ENCODE measurements at places on chromosomes 1 and 21.
A peak's percentile ranks its signal among the peaks of the same experiment; 100 is the strongest.

DNA sequence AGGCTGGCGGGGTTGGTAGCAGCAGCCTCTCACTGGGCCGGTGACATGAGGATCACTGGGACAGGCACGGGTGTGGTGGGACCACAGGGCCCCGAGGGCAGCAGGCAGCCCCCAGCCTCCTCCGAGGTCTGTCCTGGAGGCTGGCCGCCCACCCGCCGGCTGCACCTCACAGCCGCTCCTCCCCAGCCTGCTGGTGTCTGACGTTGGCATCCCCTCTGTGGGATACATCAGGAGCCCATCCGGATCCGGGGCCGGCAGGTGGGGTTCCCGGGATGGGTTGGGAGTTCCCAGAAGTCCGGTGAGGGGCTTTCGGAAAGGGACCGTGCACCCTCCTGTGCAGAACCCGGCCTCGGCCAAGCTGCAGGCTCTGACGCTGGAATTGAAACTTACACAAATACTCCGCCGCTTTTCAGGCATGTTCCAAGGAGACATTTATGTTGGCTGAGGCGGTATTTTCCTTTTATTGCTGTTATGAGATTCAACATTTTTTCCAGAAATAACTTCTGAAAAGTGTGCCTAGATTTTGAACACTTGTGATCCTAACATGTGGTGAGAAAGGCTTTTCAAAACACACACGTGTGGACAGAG, 142.1 kb upstream of the ARHGEF16 start:
- DNase-seq, result no peak

- no peak for DNase-seq
Measured at GRCh38 chr1:178934546-178934945, 63.7 kb upstream of the ANGPTL1 start.

DNA sequence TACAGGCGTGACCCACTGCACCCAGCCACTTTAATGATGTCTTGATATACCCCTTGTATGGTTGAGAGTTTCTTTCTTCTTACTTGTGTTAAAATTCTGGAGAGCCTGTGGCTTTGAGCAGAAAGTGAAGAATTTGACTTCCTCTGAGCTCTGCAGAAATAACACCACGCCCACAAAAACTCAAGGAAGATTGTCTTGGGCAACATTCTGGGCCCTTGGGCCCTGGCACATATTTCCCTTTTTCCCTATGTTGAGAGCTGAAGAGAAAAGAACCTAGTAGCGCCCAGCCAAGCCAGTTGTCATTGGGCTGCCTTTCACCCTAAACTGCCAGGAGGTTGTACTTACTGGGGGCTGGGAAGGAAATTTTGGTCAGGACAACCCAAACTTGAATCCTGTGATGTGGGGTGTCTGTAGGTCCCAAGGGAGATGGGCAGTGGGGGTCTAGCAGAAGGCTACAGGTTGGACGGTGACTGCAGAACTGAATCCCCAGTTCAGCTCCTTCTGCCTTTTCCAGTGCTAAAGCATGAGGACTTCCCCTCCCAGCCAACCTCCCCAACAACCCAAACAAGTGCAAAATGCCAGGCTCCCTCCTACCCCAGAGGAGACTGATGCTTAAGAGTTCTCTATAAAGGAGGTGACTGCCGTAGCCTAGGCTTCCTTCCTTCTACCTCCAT, 11.7 kb upstream of the SNAPIN start:
- DNase-seq, result no peak

DNA sequence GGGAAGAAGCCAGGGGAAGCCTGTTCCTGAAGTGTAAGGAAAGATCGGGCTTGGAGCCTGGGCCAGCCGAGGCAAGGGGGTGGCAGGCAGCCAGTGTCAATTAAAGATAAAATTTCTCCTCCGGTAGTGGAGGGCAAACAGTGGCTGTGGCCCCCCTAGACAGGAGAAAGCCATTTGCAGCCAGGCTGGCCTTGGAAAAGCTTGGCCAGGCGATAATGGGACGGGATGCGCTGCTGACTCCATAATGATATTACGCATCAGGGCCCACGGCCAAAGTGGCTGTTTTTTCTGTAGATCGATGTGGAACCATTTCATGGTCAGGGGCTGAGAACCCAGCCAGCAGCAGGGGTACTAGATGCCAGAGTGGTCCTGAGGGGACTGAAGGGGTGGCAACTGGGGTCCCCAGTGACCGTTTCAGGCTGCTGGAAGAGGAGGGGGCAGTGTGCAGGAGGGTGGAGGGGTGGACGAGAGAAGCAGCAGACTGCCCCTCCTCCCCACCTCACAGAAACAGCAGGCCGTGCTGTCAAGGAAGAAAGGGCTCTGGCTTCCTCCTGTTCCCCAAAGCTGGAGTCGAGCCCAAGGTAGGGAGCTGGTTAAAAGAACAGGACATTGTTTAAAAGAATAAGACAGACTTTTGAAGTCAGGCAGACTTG, 25.2 kb downstream of the KCNC4 start:
- DNase-seq, result no peak

- DNase-seq, result no peak
Measured at GRCh38 chr1:106954661-106955229, 101.7 kb upstream of the PRMT6 start.

- no peak for DNase-seq
Measured at GRCh38 chr1:200542162-200542561, 78.4 kb downstream of the KIF14 start.

GRCh38 chr1:29171521-29171920, 10.2 kb downstream of the SRSF4 start:
- DNase-seq, result no peak

DNA sequence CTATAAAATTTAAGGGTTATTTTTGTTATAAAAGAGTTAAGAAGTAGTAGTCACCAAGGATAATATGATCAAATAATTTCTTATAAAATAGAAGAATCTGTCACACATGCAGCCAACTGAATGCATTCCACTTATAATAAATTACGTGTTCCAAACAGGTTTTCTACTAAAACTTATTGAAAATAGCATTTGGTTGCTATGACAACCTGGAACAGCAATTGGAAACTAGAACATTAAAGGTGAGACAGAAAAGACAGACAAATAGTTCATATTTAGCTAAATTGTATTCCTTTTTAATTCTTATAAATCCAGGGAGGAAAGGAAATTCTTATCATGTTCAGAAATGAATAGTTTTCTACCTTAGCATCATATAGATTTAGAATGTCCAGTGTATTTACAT, 9.1 kb upstream of the CHODL start:
- DNase-seq, result no peak

DNA sequence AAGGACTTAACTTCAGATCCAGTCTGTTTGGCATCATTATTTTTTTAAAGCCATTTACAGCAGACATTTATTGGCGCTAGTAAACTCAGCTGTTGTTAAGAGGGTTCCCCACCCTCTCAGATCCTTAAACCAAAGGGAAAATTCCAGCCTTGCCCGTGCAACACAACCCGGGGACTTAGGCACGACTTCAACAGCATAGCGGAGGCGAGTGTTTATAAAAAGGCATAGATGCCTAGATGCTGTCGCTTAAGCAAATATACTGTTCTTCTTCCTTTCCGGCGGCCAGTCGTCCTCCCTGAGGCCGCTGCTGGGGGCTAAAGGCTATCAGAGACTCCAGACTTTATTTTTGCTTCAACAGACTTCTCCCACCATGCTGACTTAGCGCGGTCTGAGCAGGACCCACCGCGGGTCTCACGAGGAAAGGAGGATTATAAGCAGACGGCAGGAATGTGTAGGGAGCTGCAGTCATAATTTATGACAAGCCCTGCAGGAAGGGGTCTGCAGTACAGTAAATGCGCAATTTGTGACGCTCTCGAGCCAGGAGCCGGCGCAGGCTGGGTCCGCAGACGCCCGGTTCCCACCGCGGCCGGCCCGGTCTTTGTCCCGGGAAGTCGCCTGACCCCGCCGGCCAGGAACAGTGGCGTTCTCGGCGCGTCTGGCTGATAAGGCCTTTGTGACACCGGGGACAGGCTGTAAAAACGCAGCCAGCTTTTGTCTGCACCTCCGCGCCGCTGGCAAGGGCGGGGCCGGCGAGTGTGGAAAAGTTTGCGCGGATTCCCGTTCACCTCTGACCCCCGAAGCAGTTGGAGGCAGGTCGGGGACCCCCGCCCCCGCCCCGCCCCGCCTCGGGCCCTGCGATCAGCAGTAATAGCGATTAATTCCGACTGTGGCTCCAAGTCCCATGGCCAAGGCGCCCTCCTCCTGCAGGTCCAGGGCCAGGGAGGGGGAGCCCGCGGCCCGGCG, 61.2 kb upstream of the ARHGEF16 start:
- DNase-seq, result no peak

GRCh38 chr1:181936768-181937581, 124.5 kb downstream of the ZNF648 start:
- DNase-seq, result peak; percentile 6

DNA sequence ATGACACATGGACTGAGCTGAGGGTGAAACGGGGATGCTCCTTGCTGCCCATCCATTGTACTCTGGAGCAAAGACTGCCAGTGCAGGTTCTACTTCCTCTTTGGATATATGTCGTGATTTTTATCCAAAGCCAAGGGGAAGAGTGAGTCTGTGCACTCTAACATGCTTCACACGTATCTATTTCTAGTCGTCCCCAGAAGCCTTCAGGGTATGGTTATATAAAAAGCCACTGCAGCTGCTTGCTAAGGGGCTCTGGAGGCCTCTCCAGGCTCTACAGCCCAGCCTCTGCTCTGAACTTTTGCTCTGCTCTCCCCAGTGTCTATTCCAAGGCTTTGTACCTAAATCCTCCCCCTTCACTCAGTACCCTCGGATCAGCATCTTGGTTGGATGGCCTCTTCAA, 20.1 kb downstream of the PAFAH2 start:
- DNase-seq, result no peak

GRCh38 chr1:79982211-79982610, 975.7 kb upstream of the ADGRL4 start:
- peak; percentile 8 for DNase-seq

- DNase-seq, result no peak
Measured at GRCh38 chr1:10905841-10906655, 106.4 kb upstream of the TARDBP start.

Measured in caudate nucleus (tissue), 63 donors.